Camera-type eye (tissue), 1 donor: ENCODE measurements at places on chromosomes 11 and 22. TPM values are rescaled to one million over a fixed set of nuclear protein-coding genes. Genes with fewer than 3 reads are reported as not detected.

Gene LRRC75B
- 16.0 TPM for total RNA-seq

Gene CTSD
- total RNA-seq, result 167 TPM

Gene CAVIN3
- total RNA-seq, result 38.2 TPM

Gene B4GALNT4
- 71.6 TPM for total RNA-seq

Gene ARL2
- total RNA-seq, result 76.0 TPM

Gene JAM3
- 125 TPM for total RNA-seq

Gene GAL3ST1
- total RNA-seq, result 2.7 TPM

Gene SLC7A4
- 0.27 TPM for total RNA-seq

Gene KIF18A
- total RNA-seq, result 8.7 TPM

Gene KREMEN1
- 38.2 TPM for total RNA-seq

Gene TUB
- total RNA-seq, result 80.9 TPM

Gene CLTCL1
- total RNA-seq, result 21.1 TPM

Gene GPR83
- total RNA-seq, result 1.3 TPM

Gene CEND1
- 6.4 TPM for total RNA-seq

Gene NXPE1
- not detected for total RNA-seq

Gene GGTLC3
- not detected for total RNA-seq

Gene RTN4R
- 9.7 TPM for total RNA-seq

Gene OR6A2
- total RNA-seq, result 0.55 TPM

Gene MAPK8IP2
- total RNA-seq, result 22.7 TPM

Gene PANX2
- total RNA-seq, result 2.4 TPM

Gene POLD4
- 11.1 TPM for total RNA-seq

Gene CPT1B
- total RNA-seq, result 15.6 TPM

Gene FZD4
- 35.6 TPM for total RNA-seq

Gene IFITM1
- total RNA-seq, result 20.2 TPM

Gene ALDH3B2
- total RNA-seq, result 0.55 TPM

Gene GSTT2B
- 2.8 TPM for total RNA-seq

Gene KIRREL3
- total RNA-seq, result 9.6 TPM

Gene CCDC87
- total RNA-seq, result 0.38 TPM

Gene OR2AG2
- total RNA-seq, result 0.16 TPM

Gene DBX1
- total RNA-seq, result not detected

Gene CYTH4
- total RNA-seq, result 9.8 TPM

Gene CCDC86
- 9.5 TPM for total RNA-seq

Gene ISX
- not detected for total RNA-seq

Gene MUC15
- total RNA-seq, result 3.7 TPM

Gene TMPRSS6
- not detected for total RNA-seq

Gene MIF
- total RNA-seq, result 98.0 TPM

Gene C11orf97
- total RNA-seq, result not detected

Gene ARHGAP20
- 13.7 TPM for total RNA-seq

Gene SPINDOC
- 10.9 TPM for total RNA-seq
